ENCODE measurements at places on chromosomes 4 and X.

DNA sequence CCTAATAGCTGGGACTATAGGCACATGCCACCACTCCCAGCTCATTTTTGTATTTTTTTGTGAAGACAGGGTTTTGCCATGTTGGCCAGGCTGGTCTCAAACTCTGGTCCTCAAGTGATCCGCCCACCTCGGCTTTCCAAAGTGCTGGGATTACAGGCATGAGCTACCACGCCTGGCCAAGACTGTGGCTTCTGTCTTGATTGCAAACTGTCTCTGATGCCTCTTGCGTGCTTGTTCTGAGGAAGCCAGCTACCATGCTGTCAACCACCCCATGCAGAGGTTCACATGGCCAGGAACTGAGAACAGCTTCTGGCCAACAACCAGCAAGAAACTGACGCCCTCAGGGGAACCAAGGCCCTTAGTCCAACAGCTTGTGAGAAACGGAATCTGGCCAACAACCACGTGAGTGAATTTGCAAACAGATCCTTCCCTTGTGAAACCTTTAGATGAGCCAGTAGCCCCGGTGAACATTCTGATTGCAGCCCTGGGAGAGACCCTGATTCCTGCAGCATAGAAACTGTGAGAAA lies 71.2 kb downstream of the SUPT20HL2 start:
- no peak for DNase-seq

- no peak for DNase-seq
These were observed 5.6 kb downstream of the CYSLTR1 start for GRCh38 chrX:78321809-78322208.

GRCh38 chr4:23934223-23934622 lies 44.4 kb upstream of the PPARGC1A start:
- DNase-seq, result no peak

DNA sequence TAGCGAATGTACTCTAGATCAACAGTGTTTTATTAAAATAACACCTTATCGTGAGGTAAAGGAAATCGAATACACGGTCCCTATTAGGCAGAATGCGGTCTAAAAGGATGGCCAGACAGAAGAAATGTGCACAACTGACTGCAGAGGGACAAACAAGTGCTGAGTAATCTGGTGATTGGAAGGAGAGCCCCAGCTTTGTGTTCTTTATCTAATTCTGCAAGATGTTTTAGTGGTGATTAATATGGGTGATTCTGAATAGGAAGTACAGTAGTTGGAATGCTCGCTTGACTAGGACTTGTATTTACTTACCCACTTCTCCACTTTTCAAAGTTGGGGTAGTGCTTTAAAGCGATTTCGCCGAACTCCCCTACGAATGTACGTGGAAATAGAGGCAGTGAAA lies 1.2 kb downstream of the WDR44 start:
- DNase-seq, result no peak

DNA sequence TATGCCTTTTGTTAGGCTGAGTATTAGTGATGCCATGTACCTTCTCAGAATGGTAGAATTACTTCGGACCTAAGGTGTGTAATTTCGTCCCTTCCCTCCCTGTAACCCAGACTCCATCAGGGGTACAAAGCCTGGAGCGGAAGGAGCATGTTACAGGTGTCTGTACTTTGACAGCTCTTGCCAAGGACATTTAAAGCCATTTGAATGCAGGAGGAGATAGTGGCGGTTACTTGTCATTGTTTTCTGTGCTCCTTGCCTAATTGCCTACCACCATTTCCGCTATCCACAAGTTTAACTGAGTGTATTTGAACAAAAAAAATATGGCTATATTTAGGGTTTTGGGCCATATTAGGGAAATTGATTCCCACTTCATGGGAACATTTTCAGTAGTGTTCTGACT lies 1.8 kb downstream of the FNIP2 start:
- DNase-seq, result no peak

Data from stimulated activated CD4-positive, alpha-beta T cell treated with anti-CD3 and anti-CD28 coated beads, Interleukin-12 subunit alpha, Interleukin-12 subunit beta, amount 100 ng/mL, for 24 hours (primary cell).